ENCODE measurements at places on chromosomes 5 and 9.

GRCh38 chr9:106745457-106745856 is 117.5 kb upstream of the ZNF462 start:
- no peak for DNase-seq

GRCh38 chr5:141821430-141821925 is 56.7 kb downstream of the PCDH1 start:
- DNase-seq, result no peak

GRCh38 chr5:94849324-94849723 is 230.9 kb downstream of the SLF1 start:
- DNase-seq, result no peak

GRCh38 chr5:36089989-36090388 is 23.3 kb upstream of the UGT3A2 start:
- DNase-seq, result peak; percentile 53

- peak; percentile 52 for DNase-seq
Observed at GRCh38 chr9:122377241-122378164, 6.7 kb downstream of the PTGS1 start.

GRCh38 chr9:69604568-69605219 is 67.5 kb downstream of the APBA1 start:
- no peak for DNase-seq

DNA sequence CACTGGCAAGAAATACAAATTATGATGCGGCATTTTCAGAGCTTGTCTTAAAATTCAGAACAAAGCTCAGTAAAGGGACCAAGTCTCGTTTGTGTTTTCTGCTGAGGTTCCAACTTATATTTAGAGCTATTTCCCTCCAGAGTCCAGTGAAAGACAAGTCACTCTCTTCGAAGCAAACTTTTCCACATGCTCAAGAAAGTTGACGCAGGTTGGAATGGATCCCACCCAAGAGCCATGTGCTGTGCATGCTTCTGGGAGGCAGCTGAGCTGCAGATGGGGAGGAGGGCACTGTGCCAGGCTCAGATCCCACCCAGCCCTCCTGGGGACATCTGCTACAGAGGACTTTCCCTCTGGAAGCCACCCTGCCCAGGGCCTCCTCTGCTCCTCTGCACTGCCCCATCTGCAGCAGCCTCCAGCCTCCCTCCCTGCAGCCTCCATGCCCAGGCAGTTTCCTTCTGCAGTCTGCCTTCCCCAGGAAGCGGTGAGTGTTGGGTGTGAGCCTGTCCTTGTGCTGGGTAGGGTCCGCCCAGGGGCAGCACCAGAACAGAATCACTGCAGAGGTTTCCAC is 75.3 kb downstream of the COL23A1 start:
- DNase-seq, result no peak

DNA sequence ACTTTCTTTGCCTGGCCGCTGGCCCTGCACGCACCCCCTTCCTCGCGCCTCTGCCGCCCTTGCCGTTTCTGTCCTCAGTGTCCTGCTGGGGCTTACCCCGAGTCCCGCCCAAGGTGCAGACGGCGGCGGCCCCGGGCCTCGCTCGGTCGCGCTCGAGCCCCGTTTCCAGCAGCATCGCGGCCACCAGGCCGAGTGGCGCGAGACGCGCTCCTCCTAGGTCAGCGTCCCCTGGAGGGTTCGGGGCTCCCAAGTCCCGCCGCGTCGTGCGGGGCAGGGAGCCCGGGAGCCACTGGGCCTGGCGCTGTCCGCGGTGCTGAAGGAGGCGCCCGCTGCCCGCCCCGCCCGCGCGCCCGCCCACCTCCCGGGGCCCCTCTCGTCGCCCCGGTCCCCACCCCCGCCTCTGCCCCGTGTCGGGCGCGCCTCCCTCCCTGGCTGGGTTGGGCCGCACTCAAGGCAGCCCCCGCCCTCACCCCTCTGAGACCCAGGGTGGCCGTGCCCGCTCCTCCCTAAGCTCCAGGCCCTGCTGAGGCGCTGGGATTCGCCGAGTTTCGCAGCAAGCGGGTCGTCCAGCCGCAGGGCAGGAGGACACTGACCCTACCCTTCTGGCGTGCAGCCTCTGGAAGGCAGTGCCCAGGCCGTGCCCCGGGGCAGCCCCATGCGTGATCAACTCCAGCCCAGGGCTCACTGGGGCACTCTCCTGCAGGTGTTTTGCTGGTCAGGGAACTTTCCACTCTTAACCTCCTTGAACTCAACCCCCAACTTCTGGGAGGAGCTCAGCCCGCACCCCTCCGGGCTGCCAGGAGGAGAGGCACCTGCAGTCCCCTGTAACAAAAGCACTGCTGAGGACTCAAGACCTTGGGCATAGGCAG is at the start of gene LHX3:
LHX3 (minus strand) TSS at position 291 of the 869 bp plus-strand sequence; CDS start at position 175, 116 bp downstream.
- DNase-seq, result peak; percentile 9

GRCh38 chr9:113963696-113964494 is 87.8 kb downstream of the ZNF618 start:
- DNase-seq, result no peak

GRCh38 chr5:151903243-151903653 is 21.4 kb downstream of the GLRA1 start:
- no peak for DNase-seq

GRCh38 chr9:111106202-111106601 is 67.9 kb upstream of the LPAR1 start:
- DNase-seq, result no peak

GRCh38 chr5:151688436-151688835 is 1.7 kb upstream of the SPARC start:
- no peak for DNase-seq

DNA sequence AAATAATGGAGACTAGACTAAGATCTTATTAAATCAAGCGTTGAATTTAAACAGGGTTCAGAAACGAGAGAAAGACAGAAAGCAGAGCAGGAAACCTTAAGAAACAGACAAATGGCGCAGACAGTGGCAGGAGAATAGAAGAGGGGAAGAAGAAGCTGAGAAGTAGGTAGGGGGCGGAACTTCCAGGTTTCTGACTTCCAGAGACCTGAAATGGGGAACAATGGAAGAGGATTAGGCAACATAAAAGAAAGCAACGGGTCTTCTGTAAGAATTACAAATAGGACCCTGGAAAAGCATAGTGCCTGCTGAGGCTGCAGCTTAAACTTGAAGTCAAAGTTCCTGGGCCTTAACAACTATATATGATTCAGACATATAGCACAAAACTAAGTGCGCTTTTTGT is 101.7 kb downstream of the BNC2 start:
- no peak for DNase-seq

- no peak for DNase-seq
Observed at GRCh38 chr9:116074658-116075057, 78.9 kb upstream of the PAPPA start.

DNA sequence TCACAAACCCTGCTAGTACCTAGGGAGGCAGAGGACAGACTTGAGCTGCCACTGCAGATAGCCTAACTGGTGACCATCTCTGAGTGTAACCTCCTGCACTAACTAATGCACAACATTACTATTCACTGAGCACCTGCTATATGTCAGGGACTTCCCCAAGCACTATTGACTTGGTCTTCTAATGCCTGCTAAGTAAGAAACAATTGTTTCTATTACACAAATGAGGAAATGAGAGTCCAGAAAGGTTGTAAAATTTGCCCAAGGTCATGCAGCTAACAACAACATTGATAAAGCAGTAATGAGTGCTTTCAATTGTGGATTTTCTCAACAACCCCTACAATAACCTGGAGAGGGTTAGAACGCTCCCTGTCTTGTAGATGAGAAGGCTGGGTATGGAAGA is 183.7 kb downstream of the ZNF462 start:
- no peak for DNase-seq

DNA sequence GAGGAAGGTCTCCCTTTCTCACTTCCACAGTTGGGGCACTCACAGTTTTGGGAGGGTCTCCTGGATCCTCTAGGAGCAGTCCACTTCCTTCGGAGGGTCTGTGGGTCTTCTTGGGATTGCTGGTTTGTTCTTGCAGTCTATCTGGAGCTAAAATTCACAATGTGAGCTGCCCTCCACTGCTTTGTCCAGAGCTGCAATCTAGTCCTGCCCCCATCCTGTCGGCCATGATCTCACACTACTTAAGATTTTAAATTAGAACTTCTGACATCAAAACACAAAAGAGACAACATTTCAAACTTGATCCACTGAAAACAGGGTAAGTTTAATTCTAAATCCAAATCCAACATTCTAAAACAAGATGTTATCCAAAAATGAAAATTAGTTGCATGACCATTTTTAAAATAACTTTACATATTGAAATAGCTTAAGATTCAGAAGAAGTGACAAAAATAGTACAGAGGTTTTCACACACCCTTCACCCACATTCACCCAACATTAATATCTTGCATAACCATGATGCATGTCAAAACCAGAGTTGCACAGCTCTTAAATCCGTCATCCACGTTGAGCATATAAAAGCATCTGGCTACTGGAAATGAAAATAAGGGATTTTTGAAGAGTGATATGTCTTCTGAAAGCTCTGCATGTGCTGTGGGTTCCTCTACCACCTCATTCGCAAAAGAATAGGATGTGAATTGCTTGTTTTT is 113.7 kb upstream of the EPB41L4A start:
- DNase-seq, result peak; percentile 26

GRCh38 chr9:122116040-122116439 is 22.9 kb upstream of the TTLL11 start:
- DNase-seq, result no peak

- peak; percentile 67 for DNase-seq
Observed at GRCh38 chr5:149317281-149318048, 27.8 kb upstream of the GRPEL2 start.

DNA sequence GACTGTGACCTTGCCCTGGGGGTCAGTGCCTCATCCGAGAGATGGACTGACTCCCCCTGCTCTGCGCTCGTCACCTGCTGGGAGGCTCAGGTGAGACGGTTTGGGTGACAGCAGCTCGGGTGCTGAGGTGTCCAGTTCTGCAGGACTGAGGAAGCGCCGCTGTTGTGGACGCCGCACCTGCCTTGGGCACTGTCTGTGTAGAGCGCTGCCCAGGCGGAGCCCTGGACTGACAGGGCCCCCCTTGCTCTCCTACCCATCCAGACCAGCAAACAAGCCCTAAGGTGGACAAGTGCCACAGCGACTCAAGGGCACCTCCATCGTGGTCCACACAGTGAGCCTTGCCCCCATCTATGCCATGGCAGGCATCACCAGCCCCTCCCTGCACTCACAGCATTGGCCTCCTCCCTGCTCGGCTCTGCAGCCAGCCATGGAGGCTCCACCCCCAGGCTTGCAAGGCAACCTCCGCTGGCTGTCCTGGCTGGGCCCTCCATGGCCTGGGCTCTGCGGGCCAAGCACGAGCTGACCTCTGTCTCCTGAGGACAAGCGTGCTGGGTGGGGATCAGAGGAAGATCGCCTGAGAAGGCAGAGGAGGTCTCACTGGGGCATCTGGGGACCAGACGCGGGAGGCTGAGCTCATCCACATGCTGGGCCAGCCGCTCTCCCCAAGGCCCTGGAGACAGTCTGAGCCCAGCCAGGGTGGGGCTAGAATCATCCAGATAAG is 87.1 kb upstream of the COL5A1 start:
- DNase-seq, result no peak

GRCh38 chr9:107158321-107158720 is 124.8 kb upstream of the RAD23B start:
- no peak for DNase-seq

GRCh38 chr9:98367371-98367900 is 112.0 kb upstream of the TBC1D2 start:
- DNase-seq, result no peak

DNA sequence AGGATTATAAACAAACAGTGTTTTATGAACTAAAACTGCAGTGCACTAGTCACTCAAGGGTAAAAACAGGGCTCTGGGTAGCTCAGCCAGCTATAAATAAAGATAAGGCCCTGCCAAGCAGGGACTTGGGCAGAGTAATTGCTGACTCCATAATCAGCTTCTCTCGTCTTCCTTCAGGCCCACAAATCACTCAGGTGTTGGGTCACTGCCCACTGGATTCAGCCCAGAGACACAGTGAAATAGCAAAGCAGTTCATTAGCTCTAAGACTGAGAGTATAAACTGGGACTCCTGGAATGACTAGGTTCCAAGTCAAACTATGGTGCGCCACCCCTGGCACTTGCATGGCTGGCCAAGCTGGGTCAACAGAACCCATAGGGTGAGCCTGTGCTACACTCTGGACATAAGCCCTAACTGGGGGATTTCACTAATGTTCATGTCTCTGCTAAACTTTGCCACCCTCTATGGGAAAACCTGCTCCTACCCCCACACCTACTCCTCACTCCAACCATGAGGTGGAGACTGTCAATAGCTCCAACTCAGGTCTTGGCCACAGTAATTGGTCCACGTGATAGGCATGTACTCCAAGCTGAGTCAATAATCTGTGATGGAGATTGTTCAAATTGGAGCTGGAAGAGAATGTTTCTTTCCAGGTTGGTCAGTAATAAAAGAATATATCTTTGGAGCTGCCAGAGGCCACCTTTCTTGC is 158.5 kb downstream of the SLIT3 start:
- no peak for DNase-seq

GRCh38 chr9:22332202-22332601 is 114.4 kb upstream of the DMRTA1 start:
- no peak for DNase-seq

- no peak for DNase-seq
Observed at GRCh38 chr5:95486191-95486590, 68.6 kb downstream of the SKIC3 start.

DNA sequence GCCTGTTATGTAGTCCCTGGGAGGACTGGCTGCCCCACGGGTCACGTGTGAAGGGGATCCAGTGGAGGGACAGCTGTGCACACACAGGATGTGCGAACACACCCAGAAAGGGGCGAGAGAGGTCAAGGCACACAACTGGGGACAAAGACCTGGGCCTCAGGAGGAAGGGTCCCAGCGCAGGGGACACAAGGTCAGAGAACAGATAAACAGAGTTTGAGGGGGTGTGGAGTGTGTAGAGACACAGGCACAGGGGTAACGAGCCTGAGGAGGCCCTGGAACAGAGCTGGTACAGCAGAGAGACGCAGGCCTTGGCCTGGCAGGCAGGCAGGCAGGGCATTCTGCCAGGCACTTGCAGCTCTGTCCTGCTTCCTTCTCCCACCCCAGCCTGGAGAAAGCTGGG is 14.8 kb upstream of the PSMD5 start:
- DNase-seq, result no peak

GRCh38 chr9:112288029-112288428 is 45.4 kb downstream of the PTBP3 start:
- DNase-seq, result no peak

- DNase-seq, result no peak
Observed at GRCh38 chr5:3197304-3198073, 398.1 kb upstream of the IRX1 start.

DNA sequence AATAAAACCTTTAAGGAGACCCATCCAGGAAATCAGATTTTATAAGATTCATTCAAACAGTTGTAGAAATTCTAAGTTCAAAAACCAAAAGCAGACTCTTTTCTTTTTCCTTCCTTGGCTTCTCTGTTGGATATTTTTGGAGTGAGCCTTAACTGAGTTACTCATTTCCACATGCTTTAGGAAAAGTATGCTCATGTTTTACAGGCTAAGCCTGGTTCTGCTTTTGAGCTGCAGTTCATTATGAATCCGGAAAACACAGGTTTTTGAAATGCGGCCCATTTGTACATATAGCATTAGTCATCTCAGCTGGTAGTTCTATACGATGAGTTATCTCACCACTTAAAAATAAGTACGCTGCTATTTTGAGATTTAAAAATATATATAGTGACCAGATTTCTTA is 156.6 kb upstream of the DMRT1 start:
- peak; percentile 71 for DNase-seq

Data from suppressor macrophage (primary cell).